RPMI7951 (cell line): ENCODE measurements at places on chromosomes 12 and 14.

DNA sequence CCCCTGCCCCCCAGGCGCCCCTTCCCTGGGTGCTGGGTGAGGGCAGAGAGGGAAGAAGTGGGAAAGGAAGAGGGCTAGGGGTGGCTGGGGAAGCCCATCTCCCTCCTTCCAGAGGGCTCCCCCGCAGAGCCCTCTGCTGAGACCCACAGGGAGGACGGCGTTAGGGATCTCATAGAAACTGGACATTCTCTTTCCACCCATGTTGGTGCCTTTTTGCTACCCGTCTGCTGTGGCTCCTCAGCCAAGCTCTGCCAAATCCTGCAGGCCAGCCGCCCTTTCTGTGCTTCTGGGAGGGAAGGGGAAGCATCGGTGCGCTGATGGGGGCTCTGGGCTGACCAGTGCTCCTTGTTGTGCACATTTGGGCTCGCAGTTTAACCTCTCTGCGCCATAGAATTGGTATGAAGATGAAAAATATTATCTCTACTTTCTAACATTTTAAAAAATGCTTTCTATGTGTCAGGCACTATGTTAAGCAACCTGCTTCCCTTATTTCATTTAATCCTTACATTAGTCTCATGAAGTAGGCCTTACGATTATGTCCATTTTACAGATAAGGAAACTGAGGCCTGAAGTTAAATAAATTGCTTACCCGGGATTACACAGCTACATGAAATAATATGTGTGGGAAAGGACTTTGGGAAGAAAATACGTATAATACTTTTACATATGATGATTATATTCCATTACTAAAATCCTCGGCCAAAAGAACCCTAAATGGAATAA lies 981 bp downstream of the SLC48A1 start:
- no peak for DNase-seq

GRCh38 chr12:64510667-64511066 lies 58.7 kb downstream of the TBK1 start:
- no peak for DNase-seq

GRCh38 chr12:52207106-52207505 lies 15.3 kb upstream of the KRT80 start:
- no peak for DNase-seq

DNA sequence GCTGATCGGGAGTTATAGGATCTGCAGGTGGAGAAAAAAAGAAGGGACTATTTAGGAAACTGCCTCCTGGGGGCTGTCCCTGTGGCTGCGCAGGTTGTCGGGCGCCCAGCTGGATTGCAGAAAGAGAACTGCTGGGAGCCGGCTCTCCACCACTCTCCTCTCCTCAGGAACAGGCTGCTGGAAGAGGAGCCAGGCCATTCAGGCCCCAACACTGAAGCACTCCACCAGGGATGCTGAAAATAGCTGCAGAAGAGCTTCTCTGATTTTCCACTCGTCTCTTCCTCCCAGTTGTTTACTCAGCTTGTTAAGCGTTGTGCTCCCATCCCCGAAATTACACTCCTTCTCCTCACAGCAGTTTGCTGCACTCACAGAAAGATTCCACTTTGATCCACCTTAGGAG lies 347.3 kb downstream of the GLT1D1 start:
- no peak for DNase-seq

GRCh38 chr14:80637756-80638619 lies 303.6 kb downstream of the CEP128 start:
- DNase-seq, result peak; percentile 16

DNA sequence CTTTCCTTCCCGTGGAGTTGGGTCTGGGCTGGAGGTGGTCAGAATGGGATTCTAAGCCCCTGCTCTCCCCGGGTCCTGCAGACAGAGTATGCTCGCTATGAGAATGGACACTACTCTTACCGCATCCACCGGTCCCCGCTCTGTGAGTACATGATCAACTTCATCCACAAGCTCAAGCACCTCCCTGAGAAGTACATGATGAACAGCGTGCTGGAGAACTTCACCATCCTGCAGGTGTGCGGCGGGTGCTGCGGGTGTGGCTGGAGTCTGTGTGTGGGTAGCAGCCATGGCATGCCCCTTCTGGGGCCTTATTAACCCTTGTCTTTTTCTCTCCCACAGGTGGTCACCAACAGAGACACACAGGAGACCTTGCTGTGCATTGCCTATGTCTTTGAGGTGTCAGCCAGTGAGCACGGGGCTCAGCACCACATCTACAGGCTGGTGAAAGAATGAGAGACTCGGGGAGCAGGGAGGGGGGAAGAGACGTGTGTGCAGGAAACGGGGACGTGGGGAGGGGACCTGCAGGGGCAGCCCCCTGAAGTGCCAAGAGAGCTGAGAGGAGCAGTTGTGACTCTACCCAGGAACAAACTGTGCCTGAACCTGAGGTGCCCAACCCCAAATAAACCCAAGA lies 37.0 kb upstream of the TSPAN9 start:
- DNase-seq, result no peak

DNA sequence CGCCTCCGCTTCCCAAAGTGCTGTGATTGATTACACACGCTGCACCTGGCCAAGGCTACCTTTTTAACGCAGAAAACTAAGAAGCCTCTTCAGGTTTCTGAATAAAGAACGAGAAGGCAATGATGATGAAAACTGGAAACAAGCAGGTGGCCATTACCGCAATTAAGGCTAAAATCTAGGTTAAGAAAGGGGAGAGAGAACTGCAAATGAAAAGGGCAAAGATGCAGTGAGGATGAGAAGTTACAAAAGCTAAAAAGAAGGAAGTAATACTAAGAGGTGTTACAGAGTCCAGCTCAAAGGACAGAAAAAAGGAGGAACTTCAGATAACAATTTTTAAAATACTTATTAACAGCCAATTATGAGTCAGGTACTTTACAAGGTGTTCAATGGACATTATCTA lies 79.7 kb downstream of the DUSP16 start:
- DNase-seq, result no peak

- DNase-seq, result no peak
Observed at GRCh38 chr14:33356181-33356580, 417.5 kb downstream of the NPAS3 start.

DNA sequence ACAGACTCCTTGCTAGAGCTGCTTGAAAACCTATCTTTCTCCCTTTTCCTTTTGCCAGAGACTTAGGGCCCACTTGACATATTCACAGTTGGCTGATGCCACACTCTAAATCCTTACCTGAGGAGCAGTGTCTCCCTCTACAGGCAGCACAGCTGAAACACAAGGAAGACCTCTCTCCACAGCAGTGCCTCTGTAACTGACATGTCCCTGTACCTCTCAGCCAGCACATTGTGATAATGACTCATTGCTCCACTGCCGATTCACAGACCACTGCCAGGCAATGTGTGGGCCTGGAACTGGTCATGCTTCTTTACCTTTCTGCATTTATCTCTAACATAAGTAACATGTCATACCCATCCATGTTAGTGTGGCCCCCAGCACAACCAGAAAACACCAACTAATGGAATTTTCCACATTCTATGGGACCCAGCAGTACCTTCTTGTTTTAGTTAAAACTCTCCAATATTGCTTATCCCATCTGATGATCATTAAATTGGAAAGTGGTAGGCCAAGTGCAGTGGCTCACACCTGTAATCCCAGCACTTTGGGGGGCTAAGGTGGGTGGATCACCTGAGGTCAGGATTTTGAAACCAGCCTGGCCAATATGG lies 56.5 kb downstream of the GTF2A1 start:
- peak; percentile 77 for DNase-seq

- peak; percentile 72 for DNase-seq
Observed at GRCh38 chr14:96098309-96098998, 59.3 kb downstream of the C14orf132 start.

DNA sequence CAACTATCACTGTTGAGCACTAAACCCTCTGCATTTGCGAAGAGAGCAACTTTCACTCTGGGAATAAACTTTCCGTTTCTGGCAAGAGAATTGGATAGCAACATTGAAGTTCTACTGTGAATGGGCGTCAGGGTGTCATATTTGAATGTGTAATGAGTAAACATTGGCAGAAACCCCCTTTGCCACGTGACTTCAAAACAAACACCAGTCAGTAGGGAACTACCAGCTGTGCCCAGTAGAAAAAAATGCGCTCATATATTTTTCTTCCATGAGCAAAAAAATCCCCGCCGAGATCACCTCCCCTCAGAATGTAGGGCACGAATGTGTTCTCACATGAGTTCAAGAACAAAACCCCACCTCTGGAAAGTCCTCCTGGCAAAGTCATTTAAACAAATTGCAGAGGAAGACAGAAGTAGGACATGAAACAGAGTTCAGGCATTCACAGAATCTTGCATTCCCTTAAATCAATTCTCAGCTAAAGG lies 80.6 kb downstream of the BTG1 start:
- DNase-seq, result no peak

- DNase-seq, result no peak
Observed at GRCh38 chr14:70392676-70393075, 24.2 kb downstream of the SYNJ2BP start.

GRCh38 chr14:29350496-29350895 lies 577.2 kb downstream of the PRKD1 start:
- DNase-seq, result no peak

DNA sequence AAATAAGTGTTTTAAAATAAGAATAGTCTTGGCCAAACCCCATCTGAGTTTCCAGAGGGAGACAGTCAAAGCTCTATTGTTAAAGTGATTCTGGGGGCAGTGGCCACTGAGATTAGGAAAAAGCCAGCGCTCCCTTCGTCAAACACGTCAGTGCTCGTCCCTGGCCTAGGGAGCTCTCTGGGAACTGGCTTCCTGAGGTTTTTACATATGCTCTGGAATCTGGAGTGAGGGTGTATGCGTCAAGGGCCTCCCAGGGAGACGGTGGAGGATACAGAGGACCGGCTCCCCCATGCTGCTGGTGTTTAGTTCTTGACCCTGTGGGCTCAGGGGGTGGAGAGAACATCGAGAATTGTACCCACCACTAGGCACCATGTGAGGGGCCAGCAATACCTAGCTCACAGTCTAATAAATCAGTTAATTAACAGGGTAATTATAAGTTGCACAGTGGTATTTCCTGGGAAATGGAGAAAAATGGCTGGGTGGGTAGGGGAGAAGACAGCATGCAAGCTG lies 87.0 kb downstream of the SLC25A47 start:
- peak; percentile 61 for DNase-seq

GRCh38 chr14:38134416-38135030 lies 73.2 kb upstream of the SSTR1 start:
- no peak for DNase-seq

DNA sequence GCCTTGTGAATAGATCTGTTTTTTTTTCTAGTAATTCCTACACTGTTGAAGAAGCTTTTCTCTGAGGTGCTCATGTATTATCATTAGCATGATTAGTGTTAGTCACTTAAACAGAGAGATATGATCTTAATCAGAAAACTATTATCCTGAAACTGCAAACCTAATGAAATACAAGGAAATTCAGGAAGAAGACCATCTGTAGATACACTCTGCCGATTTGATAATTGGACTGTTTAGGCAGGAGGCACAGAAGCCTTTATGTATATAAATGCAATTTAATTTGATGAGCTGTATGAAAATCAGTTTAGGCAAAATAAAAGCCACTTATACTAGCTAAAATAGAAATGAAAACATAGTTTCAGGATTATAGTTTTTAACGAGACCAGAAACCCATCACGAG lies 23.3 kb downstream of the PDZRN4 start:
- DNase-seq, result no peak
